ENCODE measurements at places on chromosomes 5 and 9.

- no peak for DNase-seq
Measured at GRCh38 chr9:123421186-123421585, 65.2 kb downstream of the CRB2 start.

GRCh38 chr5:126402621-126403555 is 20.3 kb upstream of the GRAMD2B start:
- no peak for DNase-seq

GRCh38 chr5:150054569-150054968 is 31.8 kb downstream of the CSF1R start:
- no peak for DNase-seq

DNA sequence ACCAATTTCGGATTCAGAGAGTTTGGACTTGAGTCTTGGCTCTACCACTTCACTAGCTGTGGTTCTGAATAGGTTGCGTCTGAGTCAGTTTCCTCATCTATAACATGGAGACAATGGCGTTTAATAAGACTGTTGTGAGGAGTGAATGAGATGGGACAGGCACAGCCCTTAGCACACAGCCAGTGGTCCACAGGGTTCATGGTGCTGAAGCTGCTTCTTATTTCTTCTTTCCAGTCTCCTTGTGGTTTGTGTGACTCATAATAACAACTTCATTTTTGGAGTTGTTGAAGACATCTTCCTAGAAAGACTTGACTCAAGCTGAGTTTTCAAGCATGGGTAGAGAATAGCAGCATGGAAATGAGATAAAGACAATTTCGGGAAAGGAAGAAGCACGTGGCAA is 172.6 kb upstream of the PPP2R2B start:
- DNase-seq = no peak

DNA sequence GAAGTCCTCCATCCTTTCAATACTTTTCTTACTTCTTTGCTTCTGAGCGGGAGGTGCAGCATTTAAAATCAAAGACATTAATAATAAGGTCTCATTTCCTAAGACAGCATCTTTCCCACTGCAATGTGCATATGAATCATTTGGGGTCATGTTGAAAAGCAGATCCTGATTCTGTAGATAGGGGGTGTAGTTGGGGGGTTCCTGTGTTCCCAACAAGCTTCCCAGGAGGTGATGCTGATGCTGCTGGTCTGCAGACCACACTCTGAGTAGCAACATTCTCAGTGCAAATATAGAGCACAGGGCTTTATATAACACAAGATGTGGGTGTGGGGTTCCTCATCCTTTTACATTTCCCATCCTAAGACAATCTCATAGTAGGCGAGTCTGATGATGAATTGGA is 126.5 kb upstream of the PALM2AKAP2 start:
- no peak for DNase-seq

DNA sequence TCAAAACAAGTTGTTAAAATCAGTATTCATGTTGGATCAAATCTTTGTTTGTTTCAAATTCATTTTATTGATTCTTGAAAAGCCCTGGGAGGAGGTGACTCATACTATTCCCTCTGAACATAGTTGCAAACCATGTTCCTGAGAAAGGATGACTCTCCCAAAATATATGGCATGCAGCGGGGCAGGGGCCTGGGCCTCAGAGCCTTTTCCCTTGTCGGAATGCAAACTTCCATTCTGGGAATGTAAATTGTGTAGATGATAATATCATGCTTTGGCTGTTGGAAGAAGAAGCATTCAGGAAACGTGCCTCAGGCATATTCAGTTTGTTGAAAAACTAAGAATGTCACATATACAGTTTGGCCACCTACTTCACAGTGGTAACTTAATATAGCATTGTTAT is 242.0 kb downstream of the AUH start:
- DNase-seq = no peak
